Amniotic stem cell (primary cell): ENCODE measurements at places on chromosomes 1 and 21.

GRCh38 chr1:119779869-119780356 is 11.2 kb upstream of the HMGCS2 start:
- DNase-seq: no peak

GRCh38 chr1:40151457-40152079 is 9.6 kb upstream of the RLF start:
- no peak for DNase-seq

- DNase-seq: peak; percentile 31
Observed at GRCh38 chr1:224430511-224431113, 4.0 kb downstream of the WDR26 start.

- no peak for DNase-seq
Observed at GRCh38 chr1:30763651-30764248, 6.2 kb upstream of the LAPTM5 start.

DNA sequence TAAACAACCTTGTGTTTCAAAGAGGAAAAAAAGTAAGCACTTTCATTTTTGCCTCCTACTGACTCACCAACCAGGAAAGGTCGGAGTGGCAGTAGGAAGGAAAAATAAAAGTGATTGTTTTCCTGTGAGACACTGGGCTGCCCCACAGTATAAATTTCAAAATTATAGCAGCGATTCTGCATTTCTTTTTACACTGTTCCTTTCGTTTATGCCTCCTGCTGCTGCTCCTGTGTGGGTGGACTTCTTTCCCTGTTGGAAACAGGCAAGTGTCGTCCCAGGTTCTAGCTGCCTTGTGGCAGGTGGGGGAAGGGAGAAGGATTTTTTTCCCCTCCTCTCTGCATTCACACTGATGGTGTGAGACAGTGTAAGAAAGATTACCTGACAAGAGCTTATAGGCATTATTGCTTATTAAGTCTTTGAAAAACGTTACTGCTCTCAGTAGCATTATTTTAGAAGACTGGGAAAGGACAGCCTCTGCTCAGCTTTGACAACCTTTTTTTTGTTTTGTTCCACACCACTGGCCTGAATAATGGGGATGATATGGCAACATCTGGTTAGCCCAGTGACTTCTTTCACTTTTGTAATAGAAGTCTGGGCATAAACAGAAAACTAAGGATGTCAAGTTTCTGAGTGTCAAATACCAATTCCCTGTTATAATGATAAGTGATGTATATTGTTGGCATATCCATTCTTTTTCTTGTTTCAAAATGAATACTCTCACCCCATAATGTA is 77.9 kb downstream of the NEK7 start:
- no peak for DNase-seq

DNA sequence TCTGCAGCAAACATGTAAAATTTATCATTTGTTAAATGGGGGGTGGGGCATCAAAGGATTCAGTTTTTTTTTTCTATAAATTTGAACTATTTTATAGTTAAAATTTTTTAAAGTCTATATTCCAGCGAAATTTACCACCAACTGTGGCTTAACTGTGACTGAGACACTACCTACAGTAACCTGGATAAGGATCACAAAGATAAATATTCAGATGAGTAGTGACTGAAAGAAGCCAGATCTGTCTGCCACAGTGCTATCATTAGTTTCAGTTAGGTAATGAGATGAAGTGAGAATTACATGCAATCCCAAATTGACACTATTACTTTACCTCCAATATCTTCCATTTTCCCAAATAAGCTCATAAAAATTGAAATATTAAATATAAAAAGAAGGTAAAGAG is 5.4 kb downstream of the SPATA6 start:
- DNase-seq: no peak

DNA sequence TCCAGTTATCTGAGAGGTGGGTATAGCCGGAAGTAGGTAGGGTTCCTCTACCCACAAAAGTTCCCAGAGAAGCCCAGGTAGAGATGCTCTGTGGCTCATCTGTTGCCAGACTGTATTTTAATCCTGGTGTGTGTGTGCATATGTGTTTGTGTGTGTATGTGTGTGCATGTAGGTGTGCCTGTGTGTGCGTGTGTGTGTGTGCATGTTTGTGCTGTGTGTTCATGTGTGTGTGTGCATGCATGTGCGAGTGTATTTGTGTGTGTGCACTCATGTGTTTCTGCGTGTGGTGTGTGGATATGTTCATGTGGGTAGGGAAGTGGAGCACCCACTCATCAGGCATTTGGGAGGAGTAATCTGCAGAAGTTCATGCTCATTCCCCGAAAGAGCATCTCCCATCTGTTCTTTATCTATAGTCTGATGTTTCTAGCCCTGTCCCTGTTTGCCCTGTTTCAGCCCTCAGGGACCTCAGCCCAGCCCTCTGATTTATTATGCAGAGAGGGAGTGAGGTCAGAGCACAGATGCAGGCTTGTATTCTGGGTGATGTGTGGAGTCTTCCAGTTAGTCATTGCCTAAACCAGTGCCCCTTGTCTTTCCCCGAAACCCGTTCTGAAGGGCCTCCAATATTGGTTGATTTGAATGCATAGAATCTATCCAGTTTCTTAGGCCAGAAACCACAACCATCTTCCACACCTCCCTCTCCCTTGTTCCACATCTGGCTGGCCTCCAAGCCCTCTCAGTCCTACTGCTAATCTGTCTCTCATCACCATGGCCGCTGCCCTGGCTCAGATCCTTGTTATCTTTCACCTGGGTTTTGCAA is 69.1 kb downstream of the DISC1 start:
- no peak for DNase-seq
